ENCODE measurements at places on chromosomes 12 and 14. TPM values are rescaled to one million over a fixed set of nuclear protein-coding genes. Genes with fewer than 3 reads are reported as not detected.

Gene ABCC9
- 0.19 TPM for total RNA-seq

Gene NXPH4
- total RNA-seq, result 2.3 TPM

- no peaks in the 10 kb centered on the region for H3K36me3 ChIP-seq
- no peak overlapping the region for H3K27ac ChIP-seq
- no peaks in the 10 kb centered on the region for H3K27me3 ChIP-seq
- no peak overlapping the region for H3K4me3 ChIP-seq
- no peaks in the 10 kb centered on the region for H3K4me1 ChIP-seq
These were observed 8.6 kb downstream of the ACVRL1 start for GRCh38 chr12:51915951-51916350.

- H3K27me3 ChIP-seq, result no peaks in the 10 kb centered on the region
- H3K36me3 ChIP-seq, result no peaks in the 10 kb centered on the region
- DNase-seq, result no peak
- no peak overlapping the region for H3K4me3 ChIP-seq
These were observed 110.1 kb upstream of the BTG1 start for GRCh38 chr12:92255741-92256140.

DNA sequence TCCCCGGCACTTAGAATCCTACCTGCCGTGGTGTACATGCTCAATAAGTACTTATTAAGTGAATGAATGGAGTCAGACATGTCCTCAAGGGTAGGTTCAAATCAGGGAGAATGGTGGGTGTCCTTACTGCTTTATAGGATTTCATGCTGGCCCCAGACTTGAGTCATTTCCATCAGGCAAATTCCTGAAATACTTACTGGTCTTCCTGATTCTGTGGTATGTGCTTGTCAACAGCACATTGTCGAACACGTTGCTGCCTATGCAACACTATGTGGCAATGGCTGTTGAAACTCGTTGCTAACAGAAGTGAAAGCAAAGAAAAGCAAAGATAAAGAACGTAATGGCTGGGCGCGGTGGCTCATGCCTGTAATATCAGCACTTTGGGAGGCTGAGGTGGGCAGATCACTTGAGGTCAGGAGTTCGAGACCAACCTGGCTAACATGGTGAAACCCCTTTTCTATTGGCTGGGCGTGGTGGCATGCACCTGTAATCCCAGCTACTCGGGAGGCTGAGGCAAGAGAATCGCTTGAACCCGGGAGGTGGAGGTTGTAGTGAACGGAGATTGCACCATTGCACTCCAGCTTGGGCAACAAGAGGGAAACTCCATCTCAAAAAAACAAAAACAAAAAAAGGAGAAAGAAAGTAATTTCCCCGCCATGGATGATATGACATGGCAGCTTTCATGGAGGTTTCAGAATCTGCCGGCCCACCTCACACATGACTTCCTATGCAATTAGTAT is 214.9 kb downstream of the ZFP36L1 start:
- H3K4me3 ChIP-seq, result no peak overlapping the region
- DNase-seq, result no peak
- H3K27me3 ChIP-seq, result no peaks in the 10 kb centered on the region
- no peak overlapping the region for H3K27ac ChIP-seq
- H3K36me3 ChIP-seq, result peaks cover 3% of the 10 kb centered on the region

DNA sequence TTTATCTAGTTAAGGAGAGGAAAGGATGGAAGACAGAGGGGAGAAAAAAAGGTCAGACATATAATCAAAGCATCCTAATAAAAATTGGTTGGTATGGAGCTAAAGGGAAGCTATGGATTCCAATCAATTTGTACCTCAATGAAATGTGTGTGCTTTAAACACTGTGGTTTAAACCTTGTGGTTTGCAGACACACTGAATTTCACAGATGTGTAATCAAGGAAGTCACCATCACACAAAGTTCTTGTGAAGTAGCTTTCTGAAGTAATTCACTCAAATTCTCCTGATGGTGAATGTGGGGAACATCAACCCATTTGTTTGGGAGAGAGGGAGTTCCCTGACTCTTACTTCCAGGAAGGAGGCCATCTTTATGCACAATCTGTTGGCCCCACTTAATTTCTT is 243.3 kb upstream of the KRR1 start:
- H3K36me3 ChIP-seq, result no peaks in the 10 kb centered on the region
- H3K4me3 ChIP-seq, result no peak overlapping the region
- DNase-seq, result no peak

Gene GDF3
- not detected for total RNA-seq

- H3K4me3 ChIP-seq, result no peak overlapping the region
- H3K4me1 ChIP-seq, result peaks cover 35% of the 10 kb centered on the region
- no peaks in the 10 kb centered on the region for H3K27me3 ChIP-seq
- peak; percentile 61 for DNase-seq
These were observed 24.8 kb downstream of the FOS start for GRCh38 chr14:75303381-75303789.

Gene KRT75
- total RNA-seq, result not detected

Gene KRT3
- total RNA-seq, result not detected

GRCh38 chr14:31927348-31927832 is 149.7 kb upstream of the ARHGAP5 start:
- H3K27ac ChIP-seq, result no peak overlapping the region
- no peak overlapping the region for H3K4me3 ChIP-seq
- peaks cover 11% of the 10 kb centered on the region for H3K4me1 ChIP-seq
- no peaks in the 10 kb centered on the region for H3K36me3 ChIP-seq
- DNase-seq, result peak; percentile 49
- no peaks in the 10 kb centered on the region for H3K27me3 ChIP-seq

- no peak for DNase-seq
- peak overlapping the region; percentile 94 for H3K4me3 ChIP-seq
- no peaks in the 10 kb centered on the region for H3K27me3 ChIP-seq
- H3K27ac ChIP-seq, result peak overlapping the region; percentile 90
These were observed 2.7 kb downstream of the APOLD1 start for GRCh38 chr12:12788131-12788530.

Gene RNU6-7
- total RNA-seq, result not detected

GRCh38 chr14:101499080-101499479 is 62.2 kb upstream of the DIO3 start:
- no peak overlapping the region for H3K27ac ChIP-seq
- no peak overlapping the region for H3K4me3 ChIP-seq
- no peaks in the 10 kb centered on the region for H3K36me3 ChIP-seq
- H3K4me1 ChIP-seq, result no peaks in the 10 kb centered on the region

- H3K27ac ChIP-seq, result no peak overlapping the region
- H3K4me3 ChIP-seq, result no peak overlapping the region
- peaks cover 5% of the 10 kb centered on the region for H3K4me1 ChIP-seq
- H3K27me3 ChIP-seq, result peaks cover 45% of the 10 kb centered on the region
- peaks cover 2% of the 10 kb centered on the region for H3K36me3 ChIP-seq
These were observed 1.4 kb upstream of the PDE3A start for GRCh38 chr12:20366776-20367409.

DNA sequence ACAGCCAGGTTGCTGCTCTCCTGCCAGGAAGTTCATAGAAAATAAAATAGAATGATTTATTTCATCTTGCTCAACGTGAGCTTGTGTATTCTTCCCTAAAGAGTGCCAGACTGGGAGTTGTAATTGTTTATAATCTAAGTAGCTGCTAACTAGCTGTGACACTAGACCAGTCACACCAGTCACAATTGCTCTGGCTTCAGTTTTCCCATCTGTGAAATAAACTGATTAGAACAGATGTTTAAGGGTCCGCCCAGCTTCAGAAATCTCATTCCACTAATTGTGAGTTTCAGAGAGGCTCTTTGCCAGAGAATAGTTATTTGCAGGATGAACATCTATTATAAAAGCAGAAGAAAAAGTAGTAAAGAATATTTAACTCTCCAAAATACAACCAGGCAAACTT is 55.6 kb upstream of the ZDHHC17 start:
- DNase-seq, result no peak
- H3K36me3 ChIP-seq, result no peaks in the 10 kb centered on the region
- no peak overlapping the region for H3K27ac ChIP-seq
- H3K4me3 ChIP-seq, result no peak overlapping the region
- H3K4me1 ChIP-seq, result no peaks in the 10 kb centered on the region

DNA sequence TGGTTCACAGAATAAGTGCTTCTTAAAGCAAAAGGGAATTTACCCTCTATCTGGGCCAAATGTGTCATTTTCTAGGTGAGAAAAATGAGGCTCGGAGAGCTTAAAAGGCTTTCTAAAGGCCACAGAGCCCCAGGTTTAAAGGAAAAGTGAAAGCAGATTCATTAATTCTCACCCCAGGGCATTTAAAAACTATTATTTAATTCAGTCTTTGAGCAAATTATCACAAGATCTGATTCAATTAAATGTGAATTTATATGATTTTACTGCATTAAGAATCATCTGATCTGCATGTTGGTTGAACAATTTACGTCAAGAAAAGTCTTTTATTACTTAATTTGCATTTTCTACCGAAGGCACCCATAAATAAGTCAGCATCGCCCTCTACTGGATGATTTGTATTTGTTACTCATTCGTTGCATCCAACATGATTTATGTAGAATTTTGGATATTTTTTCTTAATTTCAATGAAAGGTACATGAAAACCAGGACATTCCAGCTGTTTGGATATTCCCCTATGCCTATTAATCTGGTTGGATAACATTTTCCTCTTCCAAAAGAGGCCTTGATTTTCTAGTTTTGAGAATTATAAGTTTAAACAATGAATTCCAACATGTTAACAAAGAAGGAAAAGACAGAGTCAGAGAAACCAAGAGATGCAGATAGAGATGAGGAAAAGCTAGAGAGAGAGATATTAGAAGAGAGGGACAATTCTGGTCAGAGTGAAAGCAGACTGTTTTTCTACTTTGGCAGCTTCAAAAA is 19.1 kb upstream of the DHRS7 start:
- DNase-seq, result no peak
- no peaks in the 10 kb centered on the region for H3K27me3 ChIP-seq
- peak overlapping the region; percentile 94 for H3K27ac ChIP-seq
- H3K36me3 ChIP-seq, result no peaks in the 10 kb centered on the region
- H3K4me1 ChIP-seq, result peaks cover 31% of the 10 kb centered on the region

DNA sequence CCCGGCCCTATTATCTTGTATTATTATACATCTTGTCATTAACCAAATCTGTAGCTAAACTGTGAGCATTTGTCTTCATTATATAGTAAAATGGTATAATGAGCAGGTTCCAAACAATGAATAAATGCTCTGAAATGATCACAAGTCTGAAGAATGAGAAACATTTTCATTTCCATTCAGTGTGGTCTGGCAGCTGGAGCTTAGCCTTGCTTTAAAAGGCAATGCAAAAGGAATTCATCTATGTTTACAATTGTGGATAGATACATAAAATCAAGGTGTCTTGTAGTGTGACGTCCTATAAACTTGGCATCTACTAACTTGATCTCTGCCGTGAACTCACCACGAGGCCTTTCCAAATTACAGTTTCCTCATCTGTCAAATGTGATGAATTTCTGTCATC is 168.3 kb downstream of the RMST start:
- no peak overlapping the region for H3K4me3 ChIP-seq
- H3K4me1 ChIP-seq, result no peaks in the 10 kb centered on the region
- H3K36me3 ChIP-seq, result no peaks in the 10 kb centered on the region

Gene CCND2
- total RNA-seq, result 502 TPM

DNA sequence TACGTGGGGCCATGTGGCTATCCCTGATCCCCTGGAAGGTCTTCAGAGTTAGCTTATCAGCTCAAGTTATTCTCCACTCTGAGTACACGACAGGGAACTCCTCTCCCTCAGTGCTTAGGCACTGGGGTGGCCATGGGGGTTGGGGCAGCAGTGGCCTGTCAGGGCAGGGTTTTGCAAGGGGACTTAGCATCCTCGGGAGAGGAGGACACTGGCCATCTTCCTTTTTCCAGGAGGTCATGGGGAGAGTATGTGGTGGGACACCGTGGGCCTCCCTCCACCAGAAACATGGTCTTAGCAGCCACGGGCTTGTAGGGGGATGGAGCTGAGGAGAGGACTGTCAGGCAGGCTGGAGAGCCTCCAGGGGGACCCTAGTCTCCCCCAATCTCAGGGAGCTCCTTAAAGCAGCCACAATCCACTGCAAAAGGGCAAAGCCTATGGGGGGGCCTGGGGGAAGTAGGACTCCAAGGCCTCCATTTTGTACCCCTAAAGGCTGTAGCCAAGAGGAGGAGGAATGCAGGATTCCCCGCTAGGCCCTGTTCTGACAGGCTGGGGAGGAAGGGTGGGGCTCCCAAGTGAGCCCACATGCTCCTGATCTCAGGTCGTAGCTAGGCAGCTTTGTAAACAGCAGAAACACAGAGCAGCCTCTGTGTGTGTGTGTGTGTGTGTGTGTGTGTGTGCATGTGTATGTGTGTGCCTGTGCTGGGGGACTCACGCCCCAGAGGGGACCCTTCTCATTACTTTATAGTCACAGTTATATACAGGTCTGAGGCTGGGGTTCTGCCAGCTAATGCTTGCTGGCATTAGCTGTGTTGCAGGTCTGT is 36.6 kb downstream of the KRT80 start:
- peaks cover 20% of the 10 kb centered on the region for H3K4me1 ChIP-seq
- H3K36me3 ChIP-seq, result no peaks in the 10 kb centered on the region
- no peak for DNase-seq
- no peaks in the 10 kb centered on the region for H3K27me3 ChIP-seq

GRCh38 chr14:104245075-104245474 is 106.7 kb downstream of the KIF26A start:
- H3K27ac ChIP-seq, result no peak overlapping the region
- no peaks in the 10 kb centered on the region for H3K36me3 ChIP-seq
- no peaks in the 10 kb centered on the region for H3K27me3 ChIP-seq
- H3K4me1 ChIP-seq, result no peaks in the 10 kb centered on the region

DNA sequence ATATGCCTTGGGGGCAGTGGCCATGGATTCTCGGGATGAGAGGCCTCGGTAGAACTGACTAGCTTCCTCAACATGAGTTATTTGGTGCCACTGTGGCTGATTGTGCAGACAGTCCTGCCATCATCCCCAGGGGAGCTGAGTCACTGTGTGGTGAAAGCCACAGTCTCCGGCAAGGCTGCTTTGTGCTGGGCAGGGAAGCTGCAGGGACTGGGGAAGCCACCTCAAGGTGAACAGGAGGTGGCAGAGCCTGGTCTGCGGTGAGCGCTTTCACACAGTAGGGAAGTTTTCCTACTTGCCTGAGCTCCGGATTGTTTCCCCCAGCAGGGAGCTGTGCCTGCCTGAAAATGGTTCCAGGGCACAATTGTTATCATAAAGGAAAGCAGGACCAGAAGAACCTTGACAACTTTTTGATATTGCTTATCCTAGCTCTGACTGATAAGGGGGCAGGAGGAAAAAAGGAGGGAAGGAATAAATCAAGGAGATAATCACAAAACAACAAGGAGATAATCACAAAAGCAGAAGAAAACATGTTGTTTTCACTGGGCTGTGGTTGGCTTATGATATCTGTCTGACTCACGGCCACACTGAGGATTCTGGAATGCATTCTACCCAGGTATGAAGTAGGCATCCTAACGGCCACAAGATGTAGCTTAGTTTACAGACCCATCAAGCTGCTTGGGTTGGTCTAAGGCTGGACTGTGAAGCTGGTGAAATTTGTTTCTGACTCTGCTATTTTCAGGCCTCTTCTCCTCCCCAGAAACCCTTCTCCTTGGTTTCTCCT is 32.2 kb upstream of the GNG2 start:
- H3K27ac ChIP-seq, result no peak overlapping the region
- DNase-seq, result peak; percentile 83
- no peaks in the 10 kb centered on the region for H3K4me1 ChIP-seq
- no peaks in the 10 kb centered on the region for H3K27me3 ChIP-seq
- H3K36me3 ChIP-seq, result no peaks in the 10 kb centered on the region
- H3K4me3 ChIP-seq, result no peak overlapping the region

Gene PROX2
- total RNA-seq, result 0.23 TPM

GRCh38 chr12:13173012-13173932 is 23.3 kb upstream of the EMP1 start:
- H3K4me3 ChIP-seq, result peak overlapping the region; percentile 37
- peak; percentile 63 for DNase-seq

- peaks cover 8% of the 10 kb centered on the region for H3K36me3 ChIP-seq
- peak overlapping the region; percentile 95 for H3K4me3 ChIP-seq
- peak; percentile 55 for DNase-seq
- H3K4me1 ChIP-seq, result peaks cover 25% of the 10 kb centered on the region
These were observed 2.8 kb upstream of the ARID2 start for GRCh38 chr12:45726603-45727300.

Gene TAS2R43
- 0.48 TPM for total RNA-seq

Data from activated T-cell treated with anti-CD3 and anti-CD28 coated beads, Interleukin-2, amount 50 U/mL, for 72 hours (primary cell).